ENCODE measurements at places on chromosomes 2 and 18.
A peak's percentile ranks its signal among the peaks of the same experiment; 100 is the strongest.

DNA sequence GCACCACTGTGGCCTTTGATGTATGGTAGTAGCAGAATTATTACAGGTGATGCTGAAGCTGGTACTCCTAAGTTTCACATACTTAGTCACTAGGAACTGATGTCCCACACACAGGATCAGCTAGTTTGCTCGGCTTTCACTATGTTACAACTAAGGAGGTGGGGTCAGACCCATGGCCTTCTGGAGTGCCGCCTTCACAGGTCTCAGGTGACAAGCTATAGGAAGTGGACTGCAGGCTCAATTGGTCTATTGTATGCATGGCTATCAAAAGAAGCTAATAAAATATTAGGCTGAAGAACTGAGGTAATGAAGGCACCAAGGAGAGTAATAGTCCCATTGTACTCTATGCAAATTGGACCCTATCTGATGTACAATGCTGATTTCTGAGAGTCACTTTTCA, 170.6 kb downstream of the DLGAP1 start:
- DNase-seq, result no peak

- DNase-seq, result no peak
Observed at GRCh38 chr2:177063331-177063730, 149.3 kb upstream of the HNRNPA3 start.

- no peak for DNase-seq
Observed at GRCh38 chr2:40405465-40405864, 46.4 kb downstream of the SLC8A1 start.

- DNase-seq, result no peak
Observed at GRCh38 chr2:75133621-75134570, 65.4 kb downstream of the TACR1 start.

GRCh38 chr2:17934721-17935120, 56.3 kb downstream of the KCNS3 start:
- DNase-seq, result no peak

DNA sequence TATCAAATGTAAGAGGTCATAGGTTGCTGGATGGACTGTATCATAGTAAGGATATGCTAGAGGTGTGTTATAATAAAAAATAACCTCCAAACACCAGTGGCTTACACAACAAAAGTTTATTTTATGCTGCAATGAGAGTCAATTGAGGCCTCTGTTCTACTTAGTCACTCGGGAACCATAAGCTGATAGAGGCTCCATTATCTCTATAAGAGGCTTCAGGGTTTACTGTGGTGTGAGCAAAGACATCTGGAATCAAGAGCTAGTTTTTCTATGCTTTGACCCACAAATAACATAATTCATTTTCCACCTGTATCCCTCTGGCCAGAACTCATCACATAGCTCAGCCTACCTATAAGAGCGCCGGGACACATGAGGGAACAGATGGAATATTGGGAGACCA, 47.5 kb upstream of the NEMP2 start:
- DNase-seq, result no peak

GRCh38 chr2:7117076-7117475, 199.9 kb downstream of the RNF144A start:
- no peak for DNase-seq

DNA sequence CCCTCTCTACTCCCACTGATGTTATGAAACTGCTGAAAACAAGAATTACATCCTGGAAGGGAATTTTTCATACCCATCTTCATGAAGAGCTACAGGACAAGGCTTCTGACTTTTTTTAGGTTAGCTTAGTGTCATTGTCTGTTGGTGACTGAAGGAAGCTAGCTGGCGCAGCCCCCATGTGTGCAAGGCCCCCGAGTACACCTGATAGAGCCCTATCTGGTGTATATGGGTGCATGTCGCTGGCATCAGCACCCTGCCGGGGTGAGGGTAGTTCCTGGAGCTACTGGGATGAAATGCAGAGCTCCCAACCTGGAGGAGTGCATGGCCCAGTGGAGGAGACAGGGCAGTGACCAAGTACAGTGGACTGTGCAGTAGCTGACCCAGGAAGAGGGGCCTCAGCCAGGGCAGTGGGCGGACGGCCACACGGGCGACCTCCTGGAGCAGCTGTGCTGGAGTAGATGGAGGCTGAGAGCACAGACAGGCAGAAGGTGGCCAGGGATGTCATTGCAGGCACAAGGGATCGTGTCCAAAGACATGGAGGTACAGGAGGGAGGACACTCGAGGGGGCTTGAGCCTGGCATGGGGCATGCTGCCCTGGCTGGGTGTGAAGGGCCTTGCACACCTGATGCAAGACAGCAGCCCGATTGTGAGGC, 12.1 kb downstream of the IMPA2 start:
- DNase-seq, result no peak

GRCh38 chr2:207370646-207371045, 159.1 kb upstream of the CREB1 start:
- no peak for DNase-seq

- no peak for DNase-seq
Observed at GRCh38 chr2:219327719-219328118, 4.8 kb downstream of the RESP18 start.

GRCh38 chr18:53153800-53154199, 813.8 kb downstream of the DCC start:
- no peak for DNase-seq

GRCh38 chr2:232008907-232009638, 47.6 kb downstream of the DIS3L2 start:
- no peak for DNase-seq

GRCh38 chr2:235223011-235223410, 270.8 kb upstream of the AGAP1 start:
- DNase-seq, result no peak

GRCh38 chr18:46917803-46918600, 600 bp downstream of the KATNAL2 start:
- DNase-seq, result no peak

- DNase-seq, result no peak
Observed at GRCh38 chr2:160054984-160055725, 7.3 kb downstream of the PLA2R1 start.

- no peak for DNase-seq
Observed at GRCh38 chr18:42281851-42282250, 326.8 kb downstream of the PIK3C3 start.

GRCh38 chr2:3727397-3728045, 24.1 kb downstream of the DCDC2C start:
- no peak for DNase-seq

DNA sequence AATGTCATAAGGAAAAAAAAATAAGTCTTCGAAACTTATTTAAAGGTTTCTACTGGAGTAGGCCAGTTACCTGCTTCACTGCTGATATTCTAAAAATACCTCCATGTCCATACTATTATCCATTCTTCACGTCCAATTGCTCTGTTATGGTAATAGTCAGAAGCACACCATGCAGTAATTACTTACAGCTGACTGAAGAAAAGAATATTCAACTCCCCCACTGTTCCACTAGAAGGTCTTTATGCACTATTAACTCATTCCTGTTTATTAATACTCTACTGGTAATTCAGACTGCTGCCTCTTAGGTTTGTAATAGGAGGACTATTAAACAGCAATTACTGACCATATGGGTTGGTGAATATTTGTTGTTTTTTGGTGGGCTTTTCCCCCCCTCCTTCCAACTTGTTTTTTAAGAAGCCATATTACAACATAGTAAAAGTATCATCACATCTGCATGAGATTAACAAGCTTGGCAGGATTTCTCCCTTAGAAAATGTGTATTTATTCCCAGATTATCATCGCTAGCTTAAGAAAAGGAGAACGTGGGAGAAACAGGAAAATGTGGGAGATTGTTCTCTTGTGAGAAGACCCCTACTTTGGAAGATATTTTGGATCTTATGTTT, 806.4 kb upstream of the FANCL start:
- no peak for DNase-seq

DNA sequence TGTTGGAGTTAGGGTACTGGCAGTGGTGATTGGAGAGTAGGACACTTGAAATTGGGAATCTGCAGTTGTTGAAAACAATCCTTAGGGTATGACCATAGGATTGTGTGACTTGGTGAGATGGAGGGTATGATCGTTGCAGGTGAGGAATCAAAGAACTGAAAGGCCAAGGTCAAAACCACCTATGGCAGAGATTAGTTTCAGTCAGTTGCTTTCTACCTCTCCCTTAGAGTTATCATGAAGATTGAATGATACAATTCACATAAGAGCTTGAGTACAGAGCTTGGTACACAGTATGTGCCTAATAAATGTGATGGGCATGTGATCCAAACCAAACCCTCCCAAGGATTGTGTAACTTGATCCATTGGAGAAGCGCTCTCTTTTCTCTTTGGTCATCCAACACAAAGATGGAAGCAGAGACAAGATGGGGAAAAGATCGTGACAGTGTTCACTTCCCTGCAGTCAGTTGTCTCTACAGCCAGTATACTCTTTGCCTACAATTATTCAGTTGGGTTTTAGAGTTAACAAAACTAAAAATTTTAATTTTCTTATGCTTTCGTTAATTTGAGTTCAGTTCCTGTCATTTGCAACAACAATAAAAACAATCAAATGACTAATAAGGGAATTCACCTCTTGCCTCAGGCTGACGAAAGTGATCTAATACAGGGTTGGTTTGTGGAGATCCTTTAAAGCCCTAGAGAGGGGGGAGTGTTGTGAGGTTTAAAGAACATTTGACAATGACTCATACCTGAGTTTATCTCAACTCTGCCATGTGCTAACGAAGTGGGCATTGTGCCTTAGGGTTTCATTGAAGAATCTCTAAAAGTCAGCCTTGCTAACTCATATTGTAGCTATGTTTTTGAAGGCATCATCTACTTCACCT, 14.8 kb upstream of the SMAD2 start:
- peak; percentile 24 for DNase-seq

DNA sequence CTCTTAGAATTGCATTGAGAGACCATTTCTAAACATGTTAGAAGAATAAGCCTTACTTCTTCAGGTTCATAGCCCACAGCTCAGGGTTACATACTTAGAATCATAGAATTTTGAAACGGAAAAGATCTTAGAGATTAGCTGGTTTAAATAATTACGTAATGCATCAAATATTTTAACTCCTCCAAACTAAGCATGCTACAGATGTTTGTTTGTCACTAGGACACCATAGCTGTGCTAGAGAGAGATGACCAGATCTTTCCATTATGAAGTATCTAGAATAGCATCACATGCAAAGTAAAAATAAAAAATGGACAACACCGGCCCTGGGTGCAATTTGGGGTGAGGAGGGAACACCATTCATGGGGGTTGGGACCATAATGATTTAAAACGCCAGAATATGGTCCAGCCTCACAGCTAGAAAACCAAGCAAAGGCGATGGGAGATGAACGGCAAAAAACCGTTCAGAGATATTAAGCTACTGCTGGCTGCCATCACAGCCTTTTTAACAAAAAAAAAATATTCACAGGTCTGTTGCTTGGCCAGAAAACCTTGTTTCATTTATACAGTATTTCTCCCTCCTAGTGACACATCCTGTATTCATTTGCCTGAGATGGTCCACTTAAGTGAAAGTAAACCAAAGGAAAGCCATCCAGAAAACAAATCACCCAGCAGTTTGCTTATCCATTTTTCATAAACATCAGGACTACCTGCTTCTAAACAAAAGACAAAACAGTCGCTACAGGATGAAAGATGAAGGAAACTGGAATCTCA, 94.2 kb downstream of the EPHA4 start:
- no peak for DNase-seq

DNA sequence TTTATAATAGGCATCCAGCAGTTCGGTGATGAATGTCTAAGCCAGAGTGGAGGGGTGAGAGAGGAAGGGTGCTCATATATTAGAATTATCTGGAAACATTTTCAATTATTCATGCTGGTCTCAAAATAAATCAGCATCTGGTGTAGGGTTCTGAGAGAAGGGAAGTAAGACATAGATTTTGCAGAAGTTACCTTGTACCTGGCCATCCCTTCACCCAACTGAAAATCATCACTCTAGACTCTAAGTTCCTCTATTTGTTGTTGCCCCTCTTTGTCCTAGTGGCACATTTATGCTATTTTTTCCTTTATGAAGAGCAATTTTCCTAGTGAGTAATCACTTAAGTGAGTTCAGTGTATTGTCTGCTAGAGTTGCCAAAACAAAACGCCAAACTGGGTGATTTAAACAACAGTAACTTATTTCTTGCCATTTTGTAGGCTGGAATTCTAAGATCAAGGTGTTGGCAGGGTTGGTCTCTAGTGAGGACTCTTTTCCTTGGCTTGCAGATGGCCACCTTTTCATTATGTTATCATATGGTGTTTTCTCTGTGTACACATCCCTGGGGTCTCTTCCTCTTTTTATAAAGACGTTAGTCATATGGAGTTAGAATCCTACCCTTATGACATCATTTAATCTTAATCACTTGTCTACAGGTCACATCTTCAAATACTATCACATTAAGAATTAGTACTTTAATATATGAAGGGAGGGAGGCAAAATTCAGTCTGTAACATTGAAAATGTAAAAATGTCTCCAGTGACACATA, 129.9 kb upstream of the KLHL14 start:
- DNase-seq, result no peak

DNA sequence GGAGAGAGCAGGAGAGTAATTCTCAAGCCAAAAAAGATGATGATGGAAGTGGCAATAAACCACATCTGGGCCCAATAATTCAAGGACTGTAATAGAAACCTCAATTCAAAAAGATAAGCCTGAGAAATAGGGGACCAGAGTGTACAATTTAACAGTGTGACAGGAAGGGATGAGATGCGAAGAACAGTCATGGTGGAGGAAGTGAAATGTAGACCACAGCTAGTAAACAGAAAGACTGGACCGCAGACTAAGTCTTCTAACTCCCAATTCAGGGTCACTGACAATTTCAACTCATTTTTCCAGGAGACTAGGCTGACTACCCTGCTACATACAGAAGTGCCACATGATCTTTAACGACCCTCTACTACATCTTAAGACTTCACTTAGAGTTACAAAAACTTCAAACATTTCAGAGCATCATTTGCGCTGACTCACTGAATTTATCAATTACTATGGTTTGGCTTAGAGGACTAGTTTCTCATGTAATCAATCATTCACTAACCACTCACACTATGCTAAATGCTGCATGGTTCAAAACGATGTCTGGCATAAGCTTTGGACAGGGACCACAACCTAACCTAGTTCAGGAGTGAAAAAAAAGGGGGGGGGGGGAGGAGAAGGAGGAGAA, 9.0 kb downstream of the CUL3 start:
- DNase-seq, result peak; percentile 16

- DNase-seq, result peak; percentile 73
Observed at GRCh38 chr2:113370478-113371091, 66.9 kb upstream of the ZNG1B start.

DNA sequence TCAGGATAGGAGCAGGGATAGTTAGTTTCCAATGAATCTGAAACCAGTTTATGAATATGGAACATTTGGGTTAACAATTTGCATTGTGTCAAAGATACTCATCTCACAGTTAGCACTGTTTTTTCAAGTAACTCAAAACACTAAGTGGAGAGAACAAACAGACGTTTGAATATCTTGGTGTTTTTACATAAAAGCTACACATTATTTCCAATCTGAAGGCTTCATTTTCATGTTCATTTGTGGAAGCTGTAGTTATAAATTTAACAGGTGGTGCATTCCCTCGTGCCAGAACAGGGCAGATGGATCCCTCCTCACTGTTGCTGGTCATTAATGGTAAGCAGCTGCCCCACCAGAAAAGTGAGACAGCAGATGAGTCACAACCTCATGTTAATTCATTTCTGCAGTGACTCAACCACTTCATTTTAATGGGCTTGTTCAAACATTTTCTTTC, 286.9 kb downstream of the TMX3 start:
- no peak for DNase-seq

GRCh38 chr18:41972067-41972925, 17.3 kb downstream of the PIK3C3 start:
- DNase-seq, result no peak

- no peak for DNase-seq
Observed at GRCh38 chr2:181785691-181786344, 105.5 kb upstream of the NEUROD1 start.

- DNase-seq, result no peak
Observed at GRCh38 chr18:68221111-68221724, 493.7 kb downstream of the TMX3 start.

GRCh38 chr2:10028407-10028987, 14.9 kb upstream of the KLF11 start:
- no peak for DNase-seq
